CD4-positive, alpha-beta T cell treated with Interleukin-6 at 100 ng/mL for 8 hours (primary cell): ENCODE measurements at places on chromosomes 1 and 21.

- DNase-seq: no peak
Observed at GRCh38 chr1:23483321-23484252, at the start of gene ASAP3. Gene ASAP3 (minus strand): TSS chr1:23484179. CDS start chr1:23484133, 46 bp downstream.

GRCh38 chr21:14384453-14384852, 1.5 kb upstream of the HSPA13 start:
- DNase-seq: no peak

GRCh38 chr1:145806844-145807243, 17.1 kb downstream of the RNF115 start:
- no peak for DNase-seq

DNA sequence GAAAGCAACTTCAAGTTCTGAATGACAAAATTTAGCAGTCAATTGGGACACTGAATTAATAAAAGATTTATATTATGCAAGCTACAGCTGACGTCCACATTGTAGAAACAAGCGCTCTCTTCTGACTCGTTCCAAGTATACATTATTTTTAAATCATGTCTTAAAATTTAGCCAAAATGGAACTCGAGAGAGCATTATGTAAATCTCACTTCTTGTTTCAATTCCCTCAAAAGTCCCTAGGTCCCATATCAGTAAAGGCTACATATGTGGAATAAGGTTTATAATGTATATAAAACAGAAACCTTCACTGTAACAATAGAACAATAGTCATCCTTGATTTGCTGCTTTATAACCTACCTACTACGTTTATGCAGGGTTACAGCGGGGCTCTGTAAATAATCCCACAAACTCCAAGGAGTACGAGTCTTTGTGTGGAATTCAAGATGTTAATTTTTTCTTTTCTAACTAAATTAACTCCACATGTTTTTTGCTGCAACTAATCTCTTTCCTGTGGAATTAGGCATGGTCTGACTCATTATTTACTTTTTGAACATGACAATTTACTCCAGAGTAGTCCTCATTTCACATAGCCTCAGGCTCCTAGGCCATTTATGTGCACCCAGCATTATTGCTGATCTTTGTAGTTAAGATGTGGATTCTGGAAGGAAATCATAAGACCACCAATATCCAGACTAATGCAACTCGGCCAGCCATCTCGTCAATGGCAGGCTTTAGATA, 785.1 kb downstream of the LTN1 start:
- no peak for DNase-seq

GRCh38 chr1:39650431-39650830, 11.0 kb upstream of the HEYL start:
- no peak for DNase-seq

- DNase-seq: no peak
Observed at GRCh38 chr1:145995964-145996432, 381 bp downstream of the TXNIP start.

DNA sequence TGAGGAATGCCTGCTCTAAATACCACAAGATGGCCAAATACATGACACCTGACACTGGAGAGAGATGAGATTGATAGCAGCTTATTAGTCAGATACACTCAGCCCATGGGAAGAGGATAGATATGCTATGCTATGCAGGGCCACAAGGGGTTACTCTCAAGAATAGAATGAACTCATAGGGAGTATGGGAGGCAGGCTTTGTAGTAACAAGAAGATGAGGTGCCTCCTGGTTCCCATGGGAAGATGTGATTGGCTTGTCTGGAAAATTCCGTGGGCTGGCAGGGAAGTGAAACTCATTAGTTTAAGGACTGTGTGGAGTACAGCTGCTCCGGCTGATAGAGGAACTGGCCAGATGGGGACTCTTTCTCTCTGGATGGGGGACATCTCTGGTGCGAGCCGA, 16.5 kb downstream of the CCDC30 start:
- no peak for DNase-seq

DNA sequence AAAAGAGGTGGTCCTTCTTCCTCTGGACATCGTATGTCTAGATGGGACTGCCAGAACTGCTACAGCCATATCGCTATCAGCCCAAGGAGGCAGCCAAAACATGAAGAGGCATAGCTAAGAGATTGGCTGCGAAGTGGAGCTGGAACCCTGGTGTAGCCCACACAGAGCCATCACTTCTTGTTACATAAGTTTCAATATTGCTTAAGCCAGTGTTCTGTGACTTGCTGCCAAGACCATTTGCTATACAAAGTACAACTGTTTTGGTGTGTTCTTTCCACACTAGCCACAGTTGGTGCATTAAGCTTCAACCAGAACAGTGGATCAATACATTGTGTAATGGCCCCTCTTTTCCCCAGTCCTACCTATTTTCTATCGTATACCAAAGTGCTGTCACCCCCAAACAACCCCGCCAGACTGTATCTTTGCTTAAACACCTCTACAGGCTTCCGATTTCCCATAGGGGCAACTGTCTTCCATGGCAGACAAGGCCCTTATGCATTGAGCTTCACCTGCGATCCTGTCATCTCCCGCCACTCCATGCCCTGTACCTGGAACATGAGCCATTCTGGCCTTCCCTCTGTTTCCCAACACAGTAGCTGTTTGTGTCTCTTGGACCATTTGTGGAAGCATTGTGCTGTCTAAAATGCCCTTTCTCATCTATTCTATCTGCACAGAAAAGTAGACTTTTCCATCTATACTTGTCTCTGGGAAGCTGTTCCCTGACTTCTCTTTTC, 241.8 kb downstream of the TTLL7 start:
- no peak for DNase-seq

GRCh38 chr1:1110561-1110971, 5.3 kb downstream of the C1orf159 start:
- no peak for DNase-seq

DNA sequence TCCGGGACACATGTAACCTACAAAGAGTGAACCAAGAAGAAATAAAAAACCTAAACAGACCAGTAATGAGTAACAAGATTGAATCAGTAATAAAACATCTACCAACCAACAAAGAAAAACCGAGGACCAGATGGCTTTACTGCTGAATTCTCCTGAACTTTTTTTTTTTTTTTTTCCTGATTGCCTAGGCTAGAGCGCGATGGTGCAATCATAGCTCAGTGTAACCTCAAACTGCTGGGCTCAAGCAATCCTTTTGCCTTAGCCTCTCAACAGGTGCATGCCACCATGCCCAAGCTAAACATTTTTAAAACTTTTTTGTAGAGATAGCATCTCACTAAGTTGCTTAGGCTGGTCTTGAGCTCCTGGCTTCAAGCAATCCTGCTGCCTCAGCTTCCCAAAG, 11.2 kb upstream of the FGGY start:
- DNase-seq: no peak

DNA sequence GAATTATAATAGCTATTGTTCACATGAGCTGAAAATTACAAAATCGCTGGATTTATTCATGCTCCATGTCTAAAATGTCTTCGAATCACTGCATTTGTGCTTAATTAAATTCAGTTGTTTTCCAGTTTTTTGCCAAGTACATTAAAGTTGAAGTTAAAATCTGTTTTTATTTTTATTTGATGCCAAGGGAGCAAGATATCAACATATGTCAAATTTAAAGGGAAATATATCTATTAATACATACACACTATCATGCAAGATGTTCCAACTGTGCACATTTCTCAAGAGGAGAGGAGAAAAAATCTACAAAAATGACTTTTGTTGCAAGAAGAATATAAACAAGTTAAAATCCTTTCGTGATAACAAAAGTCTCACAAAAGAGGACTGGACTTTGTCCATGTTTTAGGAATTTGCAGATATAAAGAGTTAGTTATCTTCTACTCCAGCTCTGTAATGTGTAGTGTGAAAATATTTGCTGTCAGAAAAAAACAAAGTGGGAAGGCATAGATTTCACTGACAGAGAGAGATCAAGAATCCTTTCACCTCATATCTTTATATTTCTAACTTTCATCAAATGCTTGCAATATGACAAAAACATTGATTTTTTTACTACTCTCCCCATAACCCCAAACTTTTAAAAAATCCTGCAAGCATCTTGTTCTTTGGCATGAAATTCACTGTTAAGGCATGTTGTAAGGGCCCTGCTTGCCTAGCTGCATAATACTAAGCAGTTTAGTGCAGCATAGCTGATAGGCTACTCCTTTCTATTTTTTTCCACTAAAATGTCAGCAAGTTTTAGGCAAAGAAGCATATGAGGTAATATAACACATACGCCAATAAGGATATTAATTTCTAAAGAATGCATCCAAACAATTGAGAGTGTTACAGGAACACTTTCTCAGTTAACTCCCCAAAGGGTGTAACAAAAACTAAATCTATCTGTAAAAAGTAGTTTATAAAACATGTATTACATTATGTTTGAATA, 340.2 kb upstream of the ADAMTS5 start:
- no peak for DNase-seq
